ENCODE measurements at places on chromosomes 6 and 20. TPM values are rescaled to one million over a fixed set of nuclear protein-coding genes. Genes with fewer than 3 reads are reported as not detected.
A peak's percentile ranks its signal among the peaks of the same experiment; 100 is the strongest.

Gene OR5V1
- total RNA-seq = not detected

GRCh38 chr6:109034526-109034925 is 60.1 kb downstream of the SESN1 start:
- peak; percentile 84 for DNase-seq

DNA sequence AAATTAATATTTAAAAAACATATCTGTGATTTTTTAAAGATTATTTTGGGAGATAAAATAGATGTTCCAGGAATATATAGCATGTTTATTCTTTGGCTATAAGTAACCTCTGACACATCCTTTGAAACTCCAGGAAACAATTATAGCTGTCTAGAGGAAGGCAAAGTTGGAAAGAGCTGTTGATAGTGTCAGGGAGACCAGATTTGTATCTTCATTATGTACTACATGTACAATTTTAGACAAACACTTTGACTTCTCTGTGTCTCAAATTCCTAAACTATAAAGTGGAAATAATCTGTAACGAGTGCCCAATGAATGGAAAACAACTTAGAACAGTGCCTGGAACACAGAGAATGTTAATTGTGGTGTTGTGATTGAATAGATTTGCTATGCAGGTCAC is 25.6 kb upstream of the ADGRG6 start:
- no peak for DNase-seq

- DNase-seq = no peak
These were observed 122.1 kb upstream of the MLN start for GRCh38 chr6:33925936-33926335.

DNA sequence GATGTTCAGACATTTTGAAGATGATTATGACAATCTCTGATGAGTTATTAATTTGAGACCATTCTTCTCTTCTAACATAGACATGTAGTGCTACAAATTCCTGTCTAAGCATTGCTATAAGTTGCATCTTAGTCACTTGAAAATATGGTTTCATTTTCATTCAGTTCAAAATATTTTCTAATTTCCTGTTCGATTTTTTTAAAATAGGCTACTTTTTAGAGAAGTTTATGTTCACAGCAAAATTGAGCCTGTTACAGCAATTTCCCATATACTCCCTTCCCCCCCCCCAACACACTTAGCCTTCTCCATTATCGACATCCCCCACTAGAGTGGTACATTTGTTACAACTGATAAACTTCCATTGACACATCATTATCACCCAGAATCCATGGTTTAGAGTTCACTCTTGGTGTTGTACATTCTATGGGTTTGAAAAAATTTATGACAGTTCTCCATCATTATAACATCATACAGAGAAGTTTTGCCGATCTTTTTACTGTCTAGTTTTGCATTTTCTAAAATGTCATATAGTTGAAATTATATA is 31.2 kb downstream of the PLAGL1 start:
- DNase-seq = no peak

GRCh38 chr6:4401408-4402368 is 266.3 kb upstream of the ECI2 start:
- DNase-seq = peak; percentile 52

Gene GPLD1
- 0.27 TPM for total RNA-seq

DNA sequence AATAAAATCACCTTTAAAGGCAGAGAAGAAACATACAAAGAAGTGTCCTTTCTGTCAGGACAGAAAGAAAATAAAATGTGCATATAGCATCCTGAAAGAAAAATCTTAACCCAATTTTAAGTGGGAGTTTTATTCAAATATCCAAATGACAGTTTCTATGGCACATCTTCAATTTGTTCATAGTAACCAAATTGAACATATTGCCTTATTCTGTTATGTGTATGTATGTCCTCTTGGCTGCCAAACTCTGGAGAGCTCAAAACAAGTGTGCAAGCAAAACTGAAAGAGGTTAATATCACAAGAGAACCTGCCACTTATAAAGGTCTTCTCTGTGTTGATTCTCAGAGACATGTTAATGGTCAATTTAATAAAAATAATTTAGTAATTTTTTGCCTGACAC is 334.7 kb downstream of the BCKDHB start:
- no peak for DNase-seq

- no peak for DNase-seq
These were observed 27.4 kb upstream of the APCDD1L start for GRCh38 chr20:58542411-58543095.

GRCh38 chr6:122365775-122366403 is 33.6 kb upstream of the HSF2 start:
- no peak for DNase-seq

Gene POU3F2
- total RNA-seq = not detected

GRCh38 chr6:37983720-37984501 is 164.4 kb downstream of the ZFAND3 start:
- DNase-seq = peak; percentile 17

Gene MUC22
- not detected for total RNA-seq

Gene NCOA5
- total RNA-seq = 24.0 TPM

GRCh38 chr20:56779452-56780143 is 150.5 kb downstream of the TFAP2C start:
- no peak for DNase-seq

DNA sequence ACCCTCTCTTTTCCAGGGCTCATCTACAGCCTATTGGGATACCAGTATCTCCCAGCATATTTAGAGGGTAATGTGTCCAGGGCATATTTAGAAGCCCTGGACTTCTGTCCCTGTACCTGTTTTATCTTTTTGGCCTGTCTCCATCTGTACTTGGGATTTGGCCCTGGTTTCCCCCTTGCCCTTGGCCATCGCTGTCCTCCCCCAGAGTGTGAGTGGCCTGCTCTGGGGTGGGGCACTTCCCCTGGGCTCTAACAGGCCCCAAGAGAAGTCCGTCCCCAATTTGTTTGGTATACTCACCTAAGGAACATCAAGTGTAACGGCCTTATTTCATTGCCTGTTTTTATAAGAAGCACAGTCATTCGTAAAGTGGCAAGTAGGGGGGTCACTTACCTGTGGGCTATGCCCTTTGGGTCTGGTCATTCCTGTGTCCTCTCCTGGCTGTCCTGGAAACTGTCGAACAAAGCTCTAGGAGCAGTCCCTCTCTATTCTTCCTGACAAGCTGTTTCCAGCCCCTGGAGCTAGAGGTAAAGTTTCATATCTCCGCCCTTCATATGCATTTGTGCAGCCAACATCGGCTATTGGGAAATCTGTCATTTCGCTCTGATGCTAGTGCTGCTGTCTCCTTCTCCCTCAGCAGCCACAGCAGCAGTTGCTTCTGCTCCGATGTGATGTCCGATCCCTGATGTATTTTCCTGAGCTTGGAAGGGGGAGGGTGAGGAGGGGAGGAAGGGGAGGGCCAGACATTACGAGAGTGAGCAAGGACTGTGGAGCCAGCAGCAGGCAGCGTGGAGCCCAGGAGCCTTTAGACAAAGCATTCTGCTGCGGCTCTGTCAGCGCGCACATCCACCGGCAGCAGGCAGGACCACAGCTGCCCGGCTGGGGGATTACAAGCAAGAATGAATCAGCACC is 83.4 kb downstream of the TCP11 start:
- DNase-seq = no peak

Gene COL19A1
- total RNA-seq = 0.09 TPM

- no peak for DNase-seq
These were observed 11.8 kb downstream of the RPS6KA2 start for GRCh38 chr6:166615059-166615770.

DNA sequence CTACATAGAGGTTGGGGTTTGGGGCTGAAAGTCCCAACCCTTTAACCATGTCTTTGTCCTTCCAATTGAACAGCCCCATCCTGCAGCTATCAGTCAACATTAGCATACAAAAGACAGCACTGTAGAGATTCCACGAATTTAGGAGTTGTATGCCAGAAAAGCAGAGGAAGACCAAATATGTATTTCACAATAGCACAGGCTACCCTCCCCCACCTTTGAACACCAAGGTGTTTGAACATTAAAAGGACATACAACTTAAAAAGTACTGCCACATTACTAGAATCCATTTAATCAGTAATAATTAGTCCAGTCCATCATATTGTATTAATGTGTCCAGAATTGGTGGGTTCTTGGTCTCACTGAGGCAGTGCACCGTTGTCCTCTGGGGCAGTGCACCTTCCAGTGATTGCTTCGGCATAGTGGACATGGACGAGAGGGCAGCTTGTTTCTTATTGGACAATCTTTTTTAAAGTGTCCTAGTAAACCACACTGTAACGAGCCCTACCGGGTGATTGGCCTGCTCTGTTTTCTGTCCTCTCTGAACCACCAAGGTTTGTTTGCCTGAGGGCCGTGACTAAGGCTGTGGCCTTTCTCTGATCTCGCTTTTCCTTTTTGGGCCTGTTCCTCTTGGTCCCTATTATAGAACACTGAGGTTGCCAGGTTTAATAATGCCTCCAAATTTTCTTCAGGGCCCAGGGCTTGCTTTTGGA is 36.4 kb downstream of the GSTA4 start:
- no peak for DNase-seq

DNA sequence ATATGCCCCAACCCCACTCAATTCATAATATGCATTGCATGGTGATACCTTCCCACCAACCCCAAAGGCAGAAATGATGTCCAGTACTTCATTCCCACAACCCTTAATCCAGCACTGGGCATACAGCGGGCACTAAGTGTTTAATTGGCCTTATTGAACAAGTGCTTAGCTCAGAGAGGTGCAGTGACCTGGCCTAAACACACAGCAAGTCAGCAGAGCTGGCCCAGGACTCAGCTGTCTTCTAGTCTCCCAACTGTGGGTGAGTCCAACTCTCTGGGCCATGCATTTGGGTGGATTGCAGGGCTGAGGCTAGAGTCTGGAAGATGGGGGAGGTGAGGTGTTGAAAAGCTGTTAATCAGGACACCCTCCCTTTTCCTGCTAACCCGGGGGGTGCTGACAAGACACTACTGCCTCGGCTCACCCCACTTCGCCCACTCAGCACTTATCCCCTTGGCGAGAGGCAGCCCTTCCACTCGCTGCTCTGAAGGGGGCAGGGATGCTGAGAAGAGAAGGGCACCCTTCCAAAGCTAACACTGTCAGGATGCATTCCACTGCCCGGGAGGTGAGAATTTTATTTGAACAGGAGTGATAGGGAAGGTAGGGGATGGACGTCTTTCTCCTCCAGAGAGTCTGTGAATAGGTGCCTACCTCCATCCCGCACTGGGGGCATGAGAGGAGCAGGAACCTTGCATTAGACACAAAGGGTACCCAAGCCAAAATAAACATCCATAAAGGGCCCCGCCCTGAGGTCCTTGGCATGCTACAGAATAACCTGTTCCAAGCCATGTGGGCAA is 14.2 kb downstream of the KCNK5 start:
- DNase-seq = no peak

- no peak for DNase-seq
These were observed 64.6 kb downstream of the MYO6 start for GRCh38 chr6:75813476-75814250.

- peak; percentile 79 for DNase-seq
These were observed 48.8 kb upstream of the TSHZ2 start for GRCh38 chr20:52923123-52923937.

Gene ESR1
- total RNA-seq = 2.7 TPM

DNA sequence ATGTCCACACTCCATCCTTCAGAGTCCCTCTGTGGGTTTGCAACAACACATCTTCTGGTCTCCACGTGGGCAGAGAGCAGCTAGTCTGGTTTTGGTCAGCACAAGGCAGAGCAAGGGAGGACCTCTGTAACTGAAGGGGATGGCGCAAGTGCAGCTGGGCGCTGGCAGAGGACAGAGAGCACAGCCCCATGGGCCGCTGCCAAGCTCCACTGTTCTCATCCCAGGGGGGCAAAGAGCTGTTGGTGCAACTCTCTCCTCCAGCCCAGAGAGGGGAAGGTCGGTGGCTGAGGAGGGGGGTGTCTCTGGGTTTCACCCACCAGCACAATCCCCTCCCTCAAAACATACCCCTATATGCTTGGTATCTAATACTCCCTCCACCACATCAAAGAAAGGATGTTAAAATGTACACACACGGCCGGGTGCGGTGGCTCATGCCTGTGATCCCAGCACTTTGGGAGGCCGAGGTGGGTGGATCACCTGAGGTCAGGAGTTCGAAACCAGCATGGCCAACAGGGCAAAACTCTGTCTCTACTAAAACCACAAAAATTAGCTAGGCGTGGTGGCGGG is 9.1 kb downstream of the ATP9A start:
- no peak for DNase-seq

Gene HLA-DPB1
- 0.27 TPM for total RNA-seq

Gene CD2AP
- total RNA-seq = 41.2 TPM

- peak; percentile 66 for DNase-seq
These were observed 19.0 kb downstream of the SENP6 start for GRCh38 chr6:75620381-75621304.

Gene ADGRG6
- total RNA-seq = 1.7 TPM

GRCh38 chr6:43268355-43268700 is 25.0 kb downstream of the TTBK1 start:
- no peak for DNase-seq

DNA sequence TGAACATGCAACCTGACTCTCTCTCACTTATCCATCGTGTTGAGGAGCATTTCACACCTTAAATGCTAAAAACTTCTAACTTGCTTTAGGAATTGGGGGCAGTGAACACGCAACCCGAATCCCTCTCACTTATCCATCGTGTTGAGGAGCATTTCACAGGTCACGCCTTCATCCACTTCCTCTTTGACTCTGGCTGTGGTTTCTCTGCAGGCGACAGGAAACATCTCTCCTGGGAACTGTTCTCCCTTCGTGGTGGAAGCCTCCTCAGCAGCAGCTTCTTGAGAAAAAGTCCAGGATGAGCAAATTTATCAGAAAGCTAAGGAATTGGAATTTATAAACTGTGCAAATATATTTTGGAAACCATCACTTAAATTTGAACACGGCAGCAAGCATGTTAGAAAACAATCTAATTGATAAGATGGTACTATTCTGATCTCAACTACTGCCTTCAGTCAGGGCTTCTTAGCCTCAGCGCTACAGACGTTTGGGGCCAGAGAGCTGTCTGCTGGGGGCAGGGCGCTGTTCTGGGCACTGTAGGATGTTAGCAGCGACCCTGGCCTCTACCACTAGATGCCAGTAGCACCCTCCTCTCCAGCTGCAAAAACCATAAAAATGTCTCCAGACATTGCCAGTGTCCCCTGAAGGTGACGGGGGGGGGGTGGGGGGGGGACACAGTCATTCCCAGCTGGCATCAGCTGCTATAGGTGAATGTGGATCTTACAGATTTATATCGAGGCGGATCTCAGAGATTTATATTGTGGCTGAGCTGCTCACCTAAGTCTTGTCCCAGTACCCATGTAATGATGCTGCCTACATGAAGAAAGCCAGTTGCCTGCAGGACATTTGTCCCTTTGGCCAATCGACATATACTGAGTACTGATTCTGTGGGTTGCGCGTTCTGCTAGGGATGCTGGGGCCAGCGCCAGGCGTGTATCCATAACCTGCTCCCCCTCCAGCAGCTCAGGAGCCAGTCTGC is 26.2 kb downstream of the CTCFL start:
- peak; percentile 30 for DNase-seq

DNA sequence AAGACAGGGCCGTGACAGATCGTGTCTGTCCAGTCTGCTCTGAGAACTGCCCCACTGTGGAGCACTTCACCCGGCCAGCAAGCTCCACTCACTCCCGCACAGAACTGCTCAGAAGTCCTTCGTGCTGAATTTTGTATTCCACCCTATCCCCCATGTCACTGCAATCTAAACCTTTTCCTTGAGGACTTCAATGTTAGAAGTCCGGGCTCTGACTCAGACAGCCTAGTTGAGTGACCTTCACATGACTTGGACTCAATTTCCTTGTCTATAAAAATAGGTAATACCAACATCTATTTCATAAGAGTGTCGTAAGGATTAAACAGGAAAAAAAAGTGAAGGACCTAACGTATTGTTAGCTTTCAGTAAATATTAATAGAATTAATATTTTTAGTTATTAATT is 161.6 kb downstream of the QRSL1 start:
- DNase-seq = no peak

GRCh38 chr6:32177183-32177787 is 920 bp upstream of the RNF5 start:
- DNase-seq = no peak

Gene HMGCLL1
- total RNA-seq = not detected

- peak; percentile 53 for DNase-seq
These were observed 6.4 kb upstream of the SDC4 start for GRCh38 chr20:45354423-45355208.

Data from fibroblast of the aortic adventitia (primary cell).